CD4-positive, alpha-beta T cell treated with Interleukin-15 for 4 hours (primary cell): ENCODE measurements at places on chromosomes 2 and 18.

DNA sequence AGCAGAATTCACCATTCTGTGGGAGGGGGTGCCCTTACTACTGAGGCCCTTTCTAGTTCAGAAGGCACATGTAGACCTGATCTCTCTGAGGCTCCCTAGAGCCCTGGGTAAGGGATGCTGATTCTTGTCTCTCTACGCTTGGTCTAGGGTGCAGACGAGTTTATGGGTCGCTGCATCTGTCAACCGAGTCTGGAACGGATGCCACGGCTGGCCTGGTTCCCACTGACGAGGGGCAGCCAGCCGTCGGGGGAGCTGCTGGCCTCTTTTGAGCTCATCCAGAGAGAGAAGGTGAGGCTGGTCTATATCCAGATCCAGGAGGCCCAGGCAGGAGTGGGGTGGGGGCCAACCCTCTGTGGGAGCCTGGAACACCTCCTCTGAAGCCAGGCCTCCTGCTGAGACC lies 147.2 kb downstream of the DYSF start:
- DNase-seq: no peak

GRCh38 chr2:222792001-222792611 lies 68.7 kb upstream of the ACSL3 start:
- DNase-seq: no peak

- DNase-seq: no peak
Measured at GRCh38 chr2:11558214-11558886, 24.5 kb downstream of the GREB1 start.

GRCh38 chr2:127590386-127591190 lies 55.1 kb downstream of the MYO7B start:
- DNase-seq: no peak

DNA sequence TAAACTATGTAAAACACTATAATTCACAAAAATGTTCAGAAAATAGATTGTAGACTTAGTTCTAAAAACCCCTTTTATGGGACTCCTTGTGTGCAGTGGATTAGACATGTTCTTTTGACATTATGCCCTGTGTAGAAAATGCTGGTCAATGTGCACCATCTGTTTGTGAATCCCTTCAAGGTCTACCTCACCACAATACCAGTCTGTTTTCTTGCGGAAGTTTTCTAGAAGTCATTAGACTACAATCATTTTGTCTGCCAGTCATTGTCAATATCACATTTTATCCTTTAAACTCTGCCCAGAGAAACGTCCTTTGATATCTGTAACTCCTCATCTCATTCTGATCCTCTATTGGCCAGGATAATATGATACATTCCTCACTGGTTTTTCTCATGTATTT lies 7.8 kb downstream of the ITGA4 start:
- no peak for DNase-seq

GRCh38 chr18:7730682-7731081 lies 163.6 kb downstream of the PTPRM start:
- DNase-seq: no peak

- DNase-seq: no peak
Measured at GRCh38 chr2:226585130-226585561, 214.5 kb downstream of the IRS1 start.

- no peak for DNase-seq
Measured at GRCh38 chr2:197884252-197884651, 79.9 kb downstream of the PLCL1 start.

- DNase-seq: no peak
Measured at GRCh38 chr2:236935631-236936445, 149.9 kb upstream of the COPS8 start.

DNA sequence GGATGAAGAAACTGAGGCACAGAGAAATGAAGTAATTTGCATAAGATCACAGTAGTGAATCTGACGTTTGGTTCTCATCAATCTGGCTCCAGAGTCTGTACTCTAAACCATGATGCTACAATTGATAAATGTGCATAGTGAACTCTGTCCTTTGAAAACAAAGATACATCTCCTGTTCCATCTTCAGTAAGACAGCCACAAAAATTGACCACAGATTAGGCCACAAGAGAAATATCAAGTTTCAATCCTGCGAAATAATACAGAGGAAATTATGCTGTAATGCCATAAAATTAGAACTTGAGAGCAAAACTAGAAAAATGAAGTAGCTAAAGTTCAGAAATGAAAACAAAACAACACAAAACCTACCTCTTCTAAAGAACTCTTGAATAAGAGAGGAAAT lies 28.4 kb downstream of the FAM98A start:
- no peak for DNase-seq

DNA sequence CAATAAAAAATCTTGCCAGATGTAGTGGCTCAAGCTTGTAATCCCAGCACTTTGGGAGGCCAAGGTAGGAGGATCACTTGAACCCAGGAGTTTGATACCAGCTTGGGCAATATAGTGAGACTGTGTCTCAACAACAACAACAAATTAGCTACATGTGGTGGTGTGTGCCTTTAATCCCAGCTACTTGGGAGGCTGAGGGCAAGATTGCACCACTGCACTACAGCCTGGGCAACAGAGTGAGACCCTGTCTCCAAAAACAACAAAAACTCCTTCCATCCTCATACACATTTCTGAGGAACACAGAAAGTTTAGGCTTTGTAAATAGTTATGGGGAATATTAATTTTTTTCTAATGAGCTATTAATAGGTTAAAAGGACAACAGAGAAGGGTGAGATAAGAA lies 17.0 kb downstream of the PDE6D start:
- no peak for DNase-seq

- no peak for DNase-seq
Measured at GRCh38 chr18:35597758-35598157, 16.2 kb downstream of the GALNT1 start.

GRCh38 chr2:233112776-233113452 lies 52.8 kb downstream of the INPP5D start:
- DNase-seq: no peak

DNA sequence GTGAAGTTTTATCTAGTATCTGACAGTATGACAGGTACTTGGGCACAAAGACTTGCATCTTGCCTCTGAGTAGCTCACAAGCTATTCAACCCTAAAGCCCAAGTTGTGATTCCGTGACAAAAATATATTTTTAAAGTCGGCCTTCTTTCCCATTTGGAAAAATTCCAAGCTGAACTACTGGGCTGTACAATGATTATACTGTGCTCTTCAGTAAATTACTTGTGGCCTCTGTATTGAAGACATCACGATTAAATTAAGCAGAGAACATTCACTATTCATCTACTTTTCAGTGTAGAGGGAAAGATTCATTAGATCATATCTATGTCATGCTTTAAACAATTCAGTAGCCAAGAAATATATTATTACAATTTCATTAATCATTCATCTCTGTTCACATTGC lies 282.2 kb downstream of the CDH2 start:
- no peak for DNase-seq

DNA sequence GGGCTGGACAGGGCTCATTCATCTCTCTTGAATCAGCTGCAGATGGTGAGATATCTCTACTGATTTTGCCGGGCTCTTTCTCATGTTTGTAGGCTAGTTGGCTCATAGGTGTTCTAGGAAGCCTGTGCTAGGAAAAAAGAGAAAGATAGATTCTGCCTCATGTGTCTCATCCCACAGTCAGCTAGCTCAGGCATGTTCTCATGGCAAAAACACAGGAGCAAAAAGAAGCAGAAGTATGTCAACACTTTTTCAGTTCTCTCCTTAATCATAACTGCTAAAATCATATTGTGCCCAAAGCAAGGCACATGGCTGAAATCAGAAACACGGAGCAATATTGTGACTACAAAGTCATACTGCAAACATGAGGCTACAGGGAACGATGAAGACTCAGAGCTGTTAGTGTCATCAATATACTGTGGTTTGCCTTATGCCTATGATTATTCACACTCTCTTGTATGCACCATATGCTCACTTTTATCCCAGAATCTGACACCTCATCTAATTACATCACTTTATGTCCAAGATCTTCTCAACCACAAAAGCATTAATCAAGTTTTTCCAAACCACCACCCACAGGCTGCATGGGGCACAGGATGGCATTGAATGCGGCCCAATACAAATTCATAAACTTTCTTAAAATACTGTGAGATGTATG lies 571.9 kb upstream of the CNTNAP5 start:
- no peak for DNase-seq

DNA sequence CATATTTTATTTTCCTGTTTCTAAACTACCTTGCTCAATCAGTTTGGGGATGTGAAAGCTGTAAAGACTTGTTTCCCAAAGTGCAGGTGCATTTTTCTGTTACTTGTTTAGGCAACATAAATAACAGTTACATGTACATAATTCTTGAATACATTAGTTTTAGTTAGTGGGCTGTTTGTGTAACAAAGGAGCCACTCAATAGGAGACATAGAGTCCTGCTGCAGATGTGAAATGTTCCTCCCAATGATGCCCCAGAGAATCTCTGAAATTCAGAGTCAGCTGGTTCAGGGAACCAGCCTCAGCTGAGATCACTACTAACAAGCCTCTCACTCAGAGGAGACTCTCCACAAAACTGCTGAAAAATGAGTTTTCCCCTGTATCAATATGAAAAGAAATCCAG lies 91.5 kb upstream of the TWSG1 start:
- DNase-seq: no peak

DNA sequence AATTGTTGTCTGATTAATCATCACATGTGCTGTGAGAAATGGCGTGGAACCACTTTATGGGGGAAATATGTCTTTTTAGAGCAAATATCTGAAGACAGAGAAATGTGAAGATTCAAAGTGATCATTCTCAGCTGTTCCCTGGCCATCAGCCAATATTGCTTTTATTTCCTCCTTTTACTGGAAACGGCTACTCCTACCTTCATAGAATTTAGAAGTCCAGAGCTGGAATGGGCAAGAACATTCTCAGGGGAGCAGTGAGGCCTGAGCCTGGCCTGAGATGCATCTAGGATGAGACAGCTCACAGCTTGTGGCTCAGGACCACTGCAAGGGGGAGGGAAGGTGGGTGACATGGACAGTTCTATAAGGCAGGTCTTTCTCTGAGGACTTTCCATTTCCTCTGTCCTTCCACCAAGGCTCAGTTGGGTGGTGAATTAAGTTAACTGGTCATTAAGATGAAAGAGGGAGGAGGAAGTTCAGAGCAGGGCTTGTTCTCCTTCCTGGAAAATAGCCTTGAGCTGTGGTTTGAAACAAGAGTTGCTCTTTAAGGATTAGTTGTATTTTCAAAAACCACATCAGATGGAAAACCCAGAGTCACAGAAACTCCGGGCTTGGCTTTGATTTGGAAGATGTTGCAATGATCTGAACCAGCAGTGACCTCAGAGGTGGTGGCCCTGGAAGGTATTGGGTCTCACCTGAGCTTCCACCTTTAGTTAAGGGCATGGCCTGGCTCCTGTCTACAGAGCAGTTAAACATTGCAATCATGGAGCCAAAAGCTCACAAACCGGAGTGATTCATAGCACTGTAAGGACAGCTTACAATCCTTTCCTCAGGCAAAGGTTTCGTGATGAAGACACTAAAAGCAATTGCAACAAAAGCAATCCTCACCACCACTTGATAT lies 144.3 kb downstream of the VAPA start:
- DNase-seq: no peak

DNA sequence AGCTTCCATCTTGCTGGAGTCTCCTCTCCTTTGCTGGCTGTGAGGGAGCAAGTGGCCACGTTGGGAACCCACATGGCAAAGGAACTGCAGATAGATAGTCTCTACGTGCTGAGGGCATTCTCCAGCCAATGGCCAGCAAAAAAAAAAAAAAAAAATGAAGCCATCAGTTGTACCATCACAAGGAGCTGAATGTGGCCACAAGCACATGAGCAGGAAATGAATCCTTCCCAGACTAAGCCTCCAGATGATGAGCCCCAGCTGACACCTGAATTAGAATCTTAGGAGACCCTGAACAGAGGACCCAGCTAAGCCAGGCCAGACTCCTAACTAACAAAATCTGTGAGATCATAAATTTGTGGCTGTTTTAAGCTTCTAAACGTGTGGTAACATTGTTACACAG lies 57.9 kb downstream of the SPIRE1 start:
- no peak for DNase-seq

GRCh38 chr2:65388596-65389390 lies 43.6 kb downstream of the SPRED2 start:
- no peak for DNase-seq

DNA sequence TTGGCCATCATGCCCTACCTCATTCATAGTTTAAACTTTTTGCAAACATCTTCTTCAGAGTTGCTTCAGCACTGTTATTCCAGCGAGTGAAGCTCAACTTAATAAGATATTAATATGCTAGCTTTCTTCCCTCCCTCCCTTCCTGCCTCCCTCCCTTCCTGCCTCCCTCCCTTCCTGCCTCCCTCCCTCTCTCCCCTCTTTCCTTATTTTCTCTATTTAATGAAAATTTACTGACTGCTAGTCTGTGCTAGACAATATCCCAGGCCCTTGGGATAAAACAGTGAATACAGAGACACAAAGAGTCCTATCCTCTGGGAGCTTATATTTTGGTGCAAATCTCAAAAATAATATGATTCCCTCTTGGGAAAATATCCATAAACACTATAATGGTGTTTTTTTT lies 42.9 kb downstream of the DOCK10 start:
- DNase-seq: no peak

DNA sequence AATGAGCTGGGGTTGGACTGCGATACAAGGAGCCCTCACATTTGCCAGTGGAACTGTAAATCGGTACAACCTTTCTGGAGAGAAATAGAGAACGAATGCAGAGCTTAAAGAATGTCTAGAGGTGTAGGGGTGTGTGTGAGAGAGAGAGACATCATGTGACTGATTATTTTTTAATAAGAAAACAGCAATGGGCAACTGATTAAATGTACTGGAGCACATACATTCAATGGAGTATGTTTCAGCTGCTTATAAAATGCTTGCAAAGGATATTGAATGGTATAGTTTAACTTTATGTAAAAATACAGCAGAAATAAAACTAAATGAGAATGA lies 391 bp upstream of the TMEM17 start:
- no peak for DNase-seq

GRCh38 chr2:209940936-209941335 lies 61.5 kb upstream of the RPE start:
- no peak for DNase-seq

DNA sequence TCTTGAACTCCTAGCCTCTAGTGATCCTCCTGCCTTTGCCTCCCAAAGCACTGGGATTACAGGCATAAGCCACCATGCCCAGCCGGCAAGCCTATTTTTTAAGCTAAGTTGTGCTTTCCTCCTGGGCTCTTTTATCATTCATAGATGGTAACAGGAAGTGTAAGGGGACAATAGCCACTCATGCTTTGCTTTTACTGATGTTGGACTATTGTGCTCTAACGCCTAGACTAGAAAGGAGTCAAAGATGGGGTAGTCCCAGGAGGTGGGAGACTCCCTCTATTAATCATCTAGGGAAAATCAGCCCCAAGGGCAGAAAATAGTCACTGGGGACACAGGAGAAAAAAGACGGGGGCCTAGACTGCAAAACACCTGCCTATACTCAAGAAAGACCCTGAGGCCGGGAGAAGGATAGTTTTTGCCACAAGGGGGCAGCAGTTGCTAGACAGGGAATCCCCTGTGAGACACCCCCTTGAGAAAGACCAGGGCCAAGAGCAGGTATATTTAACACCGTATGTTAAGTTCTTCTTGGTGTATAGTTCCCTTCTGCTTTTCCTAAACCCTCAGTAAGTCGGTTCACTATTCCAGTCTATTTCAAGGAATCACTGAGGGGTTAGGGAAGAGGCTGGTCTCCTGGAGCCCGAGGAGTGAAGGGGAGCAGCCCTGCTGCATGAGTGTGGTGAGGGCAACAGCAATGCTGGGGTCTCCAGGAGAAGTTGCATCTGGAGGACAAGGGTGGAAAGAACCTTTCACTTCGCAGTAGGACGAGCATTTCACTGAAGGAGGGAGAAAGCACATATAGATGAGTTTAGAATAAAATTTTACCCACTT lies 2.1 kb upstream of the CXCR1 start:
- DNase-seq: peak; percentile 75

- no peak for DNase-seq
Measured at GRCh38 chr2:9106338-9107167, 100.1 kb upstream of the ASAP2 start.
